ENCODE measurements at places on chromosomes 13 and 19.

GRCh38 chr19:49359851-49360820 lies 2.1 kb downstream of the TEAD2 start:
- DNase-seq: no peak

- DNase-seq: no peak
These were observed 221.7 kb upstream of the GPC6 start for GRCh38 chr13:93004919-93005318.

GRCh38 chr13:98339684-98340425 lies 162.8 kb upstream of the RNF113B start:
- DNase-seq: no peak

GRCh38 chr19:55077106-55077505 lies 1.4 kb downstream of the EPS8L1 start:
- no peak for DNase-seq

DNA sequence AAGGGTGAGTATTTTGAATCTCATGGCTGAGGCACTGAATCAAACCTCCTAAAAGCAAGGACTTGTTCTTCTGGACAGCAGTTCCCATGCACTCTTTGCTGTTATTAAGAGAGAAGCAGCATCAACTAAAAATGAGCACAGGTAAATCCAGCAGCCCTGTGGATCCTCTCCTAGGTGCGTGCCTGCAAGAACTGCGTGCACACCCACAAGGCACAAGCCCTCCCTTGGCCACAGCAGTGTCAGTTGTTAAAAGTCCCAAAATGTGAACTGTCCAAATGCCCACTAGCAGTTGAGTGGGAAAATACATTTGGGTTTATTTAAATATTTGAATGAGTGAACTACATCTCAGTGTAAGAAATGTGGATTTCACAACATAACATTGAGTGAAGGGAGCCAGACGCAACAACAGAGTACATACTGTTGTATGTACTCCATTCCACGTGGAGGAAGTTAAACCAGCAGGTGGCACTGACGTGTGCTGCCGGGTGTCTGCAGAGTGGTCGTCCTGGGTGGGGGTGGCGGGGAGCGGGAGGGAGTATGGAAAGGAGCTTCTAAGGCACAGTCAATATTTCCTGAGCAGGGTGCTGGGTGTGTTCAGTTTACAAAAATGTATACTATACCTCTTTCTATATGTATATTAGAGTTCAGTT lies 266.4 kb downstream of the NALCN start:
- DNase-seq: no peak
